ENCODE measurements at places on chromosomes 3 and 15.

DNA sequence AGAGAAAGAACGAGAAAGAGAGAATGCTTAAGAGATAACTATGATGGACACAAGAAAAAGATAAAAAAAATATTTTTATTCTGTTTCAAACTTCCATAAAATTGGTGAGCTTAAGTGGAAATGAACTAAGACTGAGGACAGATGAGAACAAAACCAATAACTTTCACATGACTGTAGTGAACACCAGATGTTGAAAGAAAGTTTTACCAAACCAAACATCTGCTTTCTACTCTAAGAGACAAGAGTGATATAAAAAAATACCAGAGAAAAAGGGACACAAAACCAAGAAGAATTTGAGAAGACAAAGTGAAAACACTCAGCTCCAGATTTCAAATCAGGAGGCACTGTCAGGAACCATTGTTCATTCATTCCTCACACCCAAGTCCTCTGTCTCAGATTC, 147.9 kb downstream of the IMPG2 start:
- DNase-seq = no peak

DNA sequence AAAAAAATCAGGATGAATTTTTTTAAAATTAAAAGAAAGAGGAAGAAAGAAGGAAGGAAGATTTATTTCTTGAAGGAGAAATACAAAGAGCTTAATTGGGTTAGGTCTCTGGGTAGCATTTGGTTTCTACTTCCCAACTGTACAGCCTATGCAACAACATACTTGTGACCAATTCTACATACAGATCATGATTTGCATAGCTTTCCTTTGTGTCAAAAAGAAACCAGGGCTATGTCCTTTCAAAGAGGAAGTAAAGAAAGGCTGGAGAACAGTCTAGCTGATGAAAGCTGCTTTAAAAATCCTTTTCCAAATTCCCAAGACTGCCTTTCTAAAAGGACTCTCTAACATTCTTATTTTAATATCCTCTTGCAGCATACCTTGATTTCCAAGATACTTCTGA, 6.1 kb upstream of the HGD start:
- DNase-seq = no peak

DNA sequence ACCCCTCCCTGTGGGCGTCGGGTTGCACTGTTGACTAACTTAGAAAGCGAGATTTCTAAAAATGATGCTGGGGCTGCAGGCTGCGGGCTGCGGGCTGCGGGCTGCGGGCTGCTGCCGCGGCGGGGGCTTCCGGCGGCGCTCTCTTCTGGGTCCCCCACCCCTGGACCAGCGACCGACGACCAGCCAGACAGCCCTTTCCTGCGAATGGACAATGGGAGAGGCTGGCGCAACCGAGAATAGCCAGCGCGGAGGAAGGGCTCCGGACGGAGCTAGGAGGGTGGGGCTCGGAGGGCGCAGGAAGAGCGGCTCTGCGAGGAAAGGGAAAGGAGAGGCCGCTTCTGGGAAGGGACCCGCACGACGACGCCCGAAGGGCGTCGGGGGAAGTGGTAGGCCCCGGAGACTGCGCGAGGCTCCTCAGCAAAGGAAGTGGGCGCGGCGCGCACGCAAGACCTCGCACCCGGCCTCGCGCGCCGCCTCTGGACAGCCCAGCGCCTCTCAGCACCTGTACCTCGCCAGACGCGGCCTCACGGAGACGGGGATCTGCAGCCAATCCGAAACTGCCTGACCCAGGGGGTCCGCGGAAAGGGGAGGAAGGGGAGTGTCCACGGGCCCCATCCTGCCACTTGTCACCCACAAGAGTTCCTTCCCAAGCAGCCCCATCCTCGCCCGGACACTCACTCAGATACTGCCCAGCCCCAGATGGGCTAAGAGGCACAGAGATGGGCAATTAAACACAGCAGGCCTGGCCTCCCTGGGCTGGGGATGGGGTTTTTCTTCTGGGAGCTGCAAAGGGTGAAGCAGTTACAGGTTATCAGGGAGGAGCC, 70.7 kb downstream of the SLC12A8 start:
- DNase-seq = peak; percentile 82

GRCh38 chr3:75727985-75728384, 57.4 kb downstream of the ZNF717 start:
- no peak for DNase-seq

DNA sequence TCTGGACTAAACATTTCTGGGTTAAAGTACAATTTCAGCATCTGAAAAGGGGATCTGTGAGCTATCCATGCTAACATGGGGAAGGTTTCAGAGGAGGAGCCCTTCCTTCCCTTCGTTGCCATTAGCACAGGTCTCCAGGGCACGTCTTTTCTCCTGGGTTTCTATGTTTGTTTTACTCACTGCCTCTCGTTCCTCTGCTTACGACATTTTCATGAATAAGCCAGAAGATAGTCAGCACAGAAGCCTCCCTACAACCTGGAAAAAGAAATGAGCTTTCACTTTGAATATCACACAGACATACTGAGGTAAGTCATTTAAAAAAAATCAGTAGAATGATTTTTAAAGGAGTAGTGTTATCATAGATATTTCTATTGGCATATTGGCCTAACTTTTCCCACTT, 117.2 kb upstream of the KCNMB2 start:
- DNase-seq = no peak

GRCh38 chr15:60667190-60667868, 188.4 kb upstream of the ICE2 start:
- DNase-seq = no peak

- no peak for DNase-seq
Observed at GRCh38 chr3:113018536-113019181, 27.9 kb downstream of the GTPBP8 start.

DNA sequence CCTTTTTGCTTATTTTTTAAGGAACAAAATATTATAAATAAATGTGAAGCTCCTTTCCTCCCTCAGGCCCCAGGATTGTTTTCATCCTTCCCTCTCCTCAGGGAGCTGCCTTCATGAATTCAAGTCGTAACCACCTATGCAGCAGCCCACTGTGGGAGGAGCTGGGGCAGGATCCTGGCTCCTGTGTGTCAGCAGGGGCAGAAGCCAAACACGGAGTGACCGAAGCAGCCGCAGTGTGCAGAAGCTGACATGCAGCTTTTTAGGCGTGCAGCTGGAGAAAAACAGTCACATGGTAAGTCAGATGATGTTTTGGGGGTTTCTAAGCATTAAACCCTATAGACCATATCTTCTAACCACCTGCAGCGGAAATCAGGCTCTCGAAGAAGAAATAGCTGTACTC, 231.3 kb downstream of the OCA2 start:
- DNase-seq = no peak

- DNase-seq = no peak
Observed at GRCh38 chr3:108806316-108806715, 16.3 kb upstream of the TRAT1 start.

- no peak for DNase-seq
Observed at GRCh38 chr15:78083687-78084448, 6.4 kb upstream of the TBC1D2B start.

GRCh38 chr3:52108302-52109232, 45.7 kb downstream of the POC1A start:
- no peak for DNase-seq

DNA sequence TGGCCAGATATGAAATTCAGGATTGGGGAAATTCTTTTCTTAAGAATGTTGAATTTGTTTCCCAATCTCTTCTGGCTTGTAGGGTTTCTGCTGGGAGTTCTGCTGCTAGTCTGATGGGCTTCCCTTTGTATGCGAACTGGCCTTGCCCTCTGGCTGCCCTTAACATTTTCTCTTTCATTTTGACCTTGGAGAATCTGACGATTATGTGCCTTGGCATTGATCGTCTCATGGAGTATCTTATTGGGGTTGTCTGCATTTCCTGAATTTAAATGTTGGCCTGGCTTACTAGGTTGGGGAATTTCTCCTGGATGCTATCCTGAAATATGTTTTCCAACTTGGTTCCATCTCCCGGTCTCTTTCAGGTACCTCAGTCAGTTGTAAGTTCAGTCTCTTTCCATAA, 152.2 kb downstream of the CFAP20DC start:
- no peak for DNase-seq

DNA sequence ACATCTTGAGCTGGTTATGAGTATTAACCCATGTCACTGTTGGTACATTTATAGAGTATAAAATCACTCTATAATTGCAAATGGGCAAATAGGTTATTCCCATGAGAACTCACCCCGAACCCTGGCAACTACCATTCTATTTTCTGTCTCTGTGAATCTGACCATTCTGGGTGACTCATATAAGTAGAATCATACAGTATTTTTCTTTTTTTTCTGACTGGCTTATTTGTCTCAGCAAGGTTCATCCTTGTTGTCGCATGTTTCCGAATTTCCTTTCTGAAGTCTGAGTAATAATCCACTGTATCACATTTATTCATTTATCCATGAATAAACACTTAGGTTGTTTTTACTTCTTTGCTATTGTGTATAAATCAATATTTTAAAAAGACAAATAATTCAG, 59.9 kb upstream of the CHRM5 start:
- DNase-seq = no peak

- no peak for DNase-seq
Observed at GRCh38 chr15:95113041-95113440, 881.7 kb downstream of the MCTP2 start.

DNA sequence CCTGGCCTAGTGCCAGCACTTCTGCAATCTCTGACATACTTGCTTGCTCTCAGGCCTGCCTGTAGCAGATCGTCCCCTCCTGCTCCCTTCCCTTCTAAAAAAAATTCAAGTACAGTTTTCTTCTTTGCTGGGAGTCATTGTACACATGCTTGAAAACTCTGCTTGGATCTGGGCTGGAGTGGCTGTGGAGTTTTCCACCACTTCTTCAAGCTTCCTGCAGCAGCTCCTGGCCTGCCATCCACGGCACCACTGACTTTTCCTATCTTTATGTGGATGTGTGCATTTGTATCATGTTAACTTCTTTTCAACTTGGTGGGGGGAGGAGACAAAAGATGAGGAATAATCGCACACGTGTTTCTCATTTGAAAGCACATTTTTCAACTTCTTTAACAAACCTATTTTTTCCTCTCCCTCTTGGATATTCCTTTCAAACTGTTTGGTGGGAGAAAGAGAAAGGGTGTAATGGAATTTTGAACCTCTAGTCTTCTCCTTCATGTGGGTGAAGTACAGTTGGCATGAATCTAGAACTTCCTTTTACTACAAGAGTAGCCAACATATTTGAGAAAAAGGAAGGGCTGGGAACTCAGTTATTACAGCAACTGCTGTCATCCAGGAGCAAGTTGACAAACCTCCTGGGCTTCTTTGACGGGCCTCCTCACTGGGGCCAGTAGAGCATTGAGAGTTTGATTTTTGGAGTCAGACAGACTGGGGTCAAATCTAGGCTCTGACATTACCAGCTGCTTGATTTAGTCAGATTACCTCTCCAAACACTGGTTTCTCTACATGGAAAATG, 61.2 kb upstream of the LRTM1 start:
- DNase-seq = no peak

- DNase-seq = peak; percentile 50
Observed at GRCh38 chr3:141402476-141403171, 34.3 kb downstream of the ZBTB38 start.

DNA sequence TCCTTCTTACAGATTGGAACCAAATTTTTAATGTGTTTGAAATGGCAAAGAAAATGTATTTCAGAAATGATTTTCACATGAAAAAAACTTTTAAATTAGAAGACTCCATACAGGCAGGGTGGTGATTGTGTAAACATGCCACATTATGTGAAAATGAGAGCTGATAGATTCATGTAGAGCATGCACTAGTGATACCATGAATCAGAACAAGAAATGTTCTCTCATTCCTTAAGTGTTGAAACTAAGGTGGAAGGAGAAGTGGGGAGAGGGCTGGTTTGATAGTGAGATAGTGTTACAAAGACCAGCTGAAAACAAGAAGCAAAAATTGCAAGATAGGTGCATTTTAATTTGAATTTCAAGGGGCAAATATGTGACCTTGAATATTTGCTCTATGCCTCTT, 100.3 kb downstream of the CCNL1 start:
- no peak for DNase-seq

- no peak for DNase-seq
Observed at GRCh38 chr3:23826382-23827064, 20.8 kb downstream of the UBE2E1 start.

DNA sequence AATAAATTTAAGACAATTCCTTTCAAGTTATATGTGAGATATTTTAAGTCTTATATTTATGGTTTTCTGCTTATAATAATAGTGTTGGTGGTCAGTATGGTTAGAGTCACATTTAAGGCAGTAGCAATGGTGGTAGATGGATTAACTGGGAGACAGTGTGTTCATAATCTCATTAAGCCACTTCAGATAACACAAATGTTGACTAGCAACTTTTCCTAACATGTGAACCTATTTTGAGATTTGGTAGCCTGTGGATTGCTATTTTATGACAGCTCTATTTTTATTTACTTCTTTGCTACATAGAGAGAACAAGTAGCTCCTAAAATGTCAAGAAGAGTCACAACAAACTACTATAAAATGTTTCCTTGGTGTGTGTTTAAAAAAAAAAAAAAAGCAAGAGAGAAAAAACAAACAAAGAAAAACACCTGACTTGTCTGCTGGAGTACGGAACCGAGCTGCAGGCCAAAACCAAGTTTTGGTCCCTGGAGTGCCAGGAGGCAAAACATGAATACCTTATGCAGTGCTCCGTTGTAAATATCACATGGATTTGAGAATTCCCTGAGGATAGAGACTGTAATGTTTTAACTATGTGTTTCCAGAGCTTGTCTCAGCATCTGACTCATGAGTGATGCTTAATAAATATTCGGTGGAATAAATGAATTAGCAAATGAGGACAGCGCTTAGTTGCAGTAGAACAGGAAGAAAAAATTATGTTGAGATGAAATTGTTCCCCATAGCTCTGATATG, 457.1 kb upstream of the ROBO2 start:
- DNase-seq = no peak

DNA sequence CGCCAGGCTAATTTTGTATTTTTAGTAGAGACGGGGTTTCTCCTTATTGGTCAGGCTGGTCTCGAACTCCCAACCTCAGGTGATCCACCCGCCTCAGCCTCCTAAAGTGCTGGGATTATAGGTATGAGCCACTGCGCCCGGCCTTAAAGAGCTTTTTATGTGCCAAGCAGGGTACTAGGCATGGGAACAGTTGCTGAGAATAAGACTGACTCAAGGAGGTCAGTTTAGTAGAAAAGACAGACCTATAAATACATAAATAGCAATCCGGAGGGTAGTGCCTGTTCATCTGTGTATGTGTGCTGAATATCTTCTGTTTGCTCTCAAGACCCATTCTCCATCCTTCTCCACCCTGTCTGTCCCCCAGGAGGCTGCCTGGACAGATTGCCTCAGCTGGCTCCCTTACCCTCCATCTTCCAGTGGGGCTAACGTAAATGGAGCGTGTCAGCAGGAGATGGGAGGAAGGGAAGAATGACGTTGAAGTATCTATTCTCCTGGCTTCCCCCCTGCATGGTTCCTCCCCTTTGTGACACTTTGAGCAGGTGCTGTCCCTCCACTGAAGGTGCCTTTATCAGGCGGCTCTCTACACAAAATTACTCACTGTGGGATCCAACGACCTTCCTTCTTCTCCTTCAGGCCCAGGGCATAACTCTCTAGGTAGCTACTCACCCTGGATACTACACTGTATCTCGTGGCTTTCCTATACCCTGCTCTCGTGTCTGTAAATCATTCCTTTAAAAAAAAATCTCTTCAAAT, 31.1 kb downstream of the FBXO40 start:
- no peak for DNase-seq

All from stimulated activated naive CD8-positive, alpha-beta T cell treated with anti-CD3 and anti-CD28 coated beads, Interleukin-15, amount 100 ng/mL, for 72 hours (primary cell).